ENCODE measurements at places on chromosomes 7 and 10. TPM values are rescaled to one million over a fixed set of nuclear protein-coding genes. Genes with fewer than 3 reads are reported as not detected.

ELOVL3 gene
- not detected for total RNA-seq

SLC13A4 gene
- 0.28 TPM for total RNA-seq

CCSER2 gene
- total RNA-seq, result 91.7 TPM

PDE1C gene
- total RNA-seq, result 5.9 TPM

KBTBD2 gene
- 39.7 TPM for total RNA-seq

TM9SF3 gene
- total RNA-seq, result 111 TPM

FAM25A gene
- not detected for total RNA-seq

BAG3 gene
- total RNA-seq, result 36.0 TPM

SFMBT2 gene
- total RNA-seq, result 4.3 TPM

PIP gene
- total RNA-seq, result not detected

GRCh38 chr7:112937651-112938415, 147.6 kb upstream of the TMEM168 start:
- H3K4me1 ChIP-seq, result peaks cover 39% of the 10 kb centered on the region
- DNase-seq, result no peak
- H3K27me3 ChIP-seq, result no peaks in the 10 kb centered on the region
- no peak overlapping the region for H3K27ac ChIP-seq

DNA sequence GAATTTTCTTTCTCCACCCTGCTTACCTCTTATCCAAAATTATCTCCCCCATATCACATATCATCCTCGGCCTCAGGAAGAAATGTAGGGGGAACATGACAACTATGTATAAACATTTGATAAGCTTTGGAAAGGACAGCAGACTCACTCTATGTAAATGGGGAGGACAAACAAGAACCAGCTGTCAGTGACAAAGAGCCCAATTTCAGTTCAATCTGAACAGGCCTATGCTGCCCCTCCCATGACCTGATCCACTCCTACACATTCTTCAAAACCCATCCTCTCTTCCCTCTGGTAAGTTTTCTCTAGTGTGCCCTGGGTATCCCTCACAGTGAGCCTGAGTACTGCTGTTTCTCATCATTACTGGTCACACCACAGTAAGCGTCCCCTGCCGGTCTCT, 20.8 kb downstream of the FZD9 start:
- H3K27ac ChIP-seq, result no peak overlapping the region
- no peaks in the 10 kb centered on the region for H3K4me1 ChIP-seq
- DNase-seq, result no peak
- no peaks in the 10 kb centered on the region for H3K27me3 ChIP-seq

GRCh38 chr10:86439544-86439943, 72.9 kb upstream of the GRID1 start:
- H3K36me3 ChIP-seq, result peaks cover 32% of the 10 kb centered on the region
- no peak overlapping the region for H3K27ac ChIP-seq
- H3K4me3 ChIP-seq, result no peak overlapping the region
- H3K4me1 ChIP-seq, result peaks cover 7% of the 10 kb centered on the region
- DNase-seq, result peak; percentile 91

DNA sequence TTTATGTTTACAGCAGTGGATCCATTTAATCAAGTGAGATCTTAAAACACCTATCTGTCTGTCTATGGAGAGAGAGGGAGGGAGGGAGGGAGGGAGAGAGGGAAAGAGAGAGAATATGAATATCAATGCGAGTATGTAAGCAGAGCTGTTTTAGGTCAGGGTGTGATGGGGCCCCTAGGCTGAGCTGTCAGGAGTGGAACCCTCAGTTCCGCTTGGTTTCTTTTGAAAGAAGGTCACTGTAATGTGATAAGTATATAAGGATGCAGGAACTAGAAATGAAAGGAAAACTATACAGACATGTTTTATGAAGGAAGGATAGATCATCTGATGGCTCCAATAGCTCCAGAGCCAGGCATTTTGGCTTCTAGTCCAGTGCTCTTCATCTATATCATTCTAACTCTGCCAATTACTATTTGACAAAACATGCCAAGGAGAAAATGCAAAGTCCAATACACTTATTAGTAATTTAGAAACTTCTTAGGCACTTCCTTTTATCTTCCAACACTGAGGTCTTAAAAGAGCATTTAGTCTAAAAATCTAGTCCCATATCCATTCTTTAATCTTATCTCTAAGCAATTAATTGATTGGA, 70.3 kb downstream of the NRCAM start:
- H3K27ac ChIP-seq, result no peak overlapping the region
- H3K4me3 ChIP-seq, result no peak overlapping the region
- H3K4me1 ChIP-seq, result no peaks in the 10 kb centered on the region
- DNase-seq, result no peak

GRCh38 chr10:69710008-69710888, 80.2 kb downstream of the FAM241B start:
- no peaks in the 10 kb centered on the region for H3K4me1 ChIP-seq
- H3K36me3 ChIP-seq, result no peaks in the 10 kb centered on the region
- H3K27ac ChIP-seq, result no peak overlapping the region
- no peak for DNase-seq

DNA sequence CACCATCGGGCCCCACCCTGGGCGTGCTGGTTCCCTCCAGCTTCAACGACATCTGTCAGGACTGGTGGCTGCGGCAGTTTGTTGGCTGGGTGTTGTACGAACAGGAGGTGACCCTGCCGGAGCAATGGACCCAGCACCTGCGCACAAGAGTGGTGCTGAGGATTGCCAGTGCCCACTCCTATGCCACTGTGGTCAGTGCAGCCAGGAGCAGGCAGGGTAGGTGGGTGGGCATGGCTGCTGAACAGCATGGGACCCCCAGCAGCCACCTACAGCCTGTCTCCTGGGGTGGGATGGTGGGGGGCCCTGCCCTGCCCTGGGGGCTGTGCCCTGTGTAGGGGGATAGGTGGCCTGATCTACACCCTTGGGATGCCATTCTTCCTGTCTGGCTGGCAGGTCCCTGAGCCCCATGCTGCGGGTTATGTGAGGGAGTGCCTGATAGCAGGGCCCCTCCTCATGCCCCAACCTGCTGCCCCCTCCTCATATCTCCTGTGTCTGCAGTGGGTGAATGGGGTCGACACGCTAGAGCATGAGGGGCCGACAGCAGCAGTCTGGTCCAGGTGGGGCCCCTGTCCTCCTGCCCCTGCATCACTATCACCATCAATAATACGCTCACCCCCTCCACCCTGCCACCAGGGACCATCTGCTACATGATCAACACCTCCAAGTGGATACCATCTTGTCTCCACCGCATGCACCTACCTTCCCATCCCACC, 56.9 kb downstream of the ZNF727 start:
- H3K27me3 ChIP-seq, result no peaks in the 10 kb centered on the region
- no peak overlapping the region for H3K27ac ChIP-seq
- DNase-seq, result peak; percentile 52
- no peaks in the 10 kb centered on the region for H3K36me3 ChIP-seq
- no peak overlapping the region for H3K4me3 ChIP-seq
- no peaks in the 10 kb centered on the region for H3K4me1 ChIP-seq

- no peak overlapping the region for H3K27ac ChIP-seq
- no peaks in the 10 kb centered on the region for H3K27me3 ChIP-seq
- no peaks in the 10 kb centered on the region for H3K4me1 ChIP-seq
Measured at GRCh38 chr10:85666102-85666501, 700.5 kb downstream of the GRID1 start.

DNA sequence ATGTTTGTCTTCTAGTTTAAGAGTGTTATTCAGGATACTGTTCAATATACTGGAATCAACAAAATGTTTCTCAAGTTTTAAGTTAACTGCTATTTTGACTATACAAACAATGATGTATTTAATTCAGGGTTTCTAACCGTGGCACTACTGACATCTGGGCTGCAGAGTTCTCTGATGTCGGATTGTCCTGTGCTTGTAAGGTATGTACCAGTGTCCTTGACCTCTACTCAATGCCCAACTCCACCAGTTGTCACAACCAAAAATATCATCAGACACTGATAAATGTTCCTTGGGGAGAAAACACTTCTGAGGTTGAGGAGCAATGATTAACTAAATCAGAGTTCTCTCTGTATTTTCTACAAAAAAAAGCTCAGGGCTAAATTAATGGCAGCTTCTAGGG, 301.5 kb downstream of the PARD3 start:
- H3K27me3 ChIP-seq, result no peaks in the 10 kb centered on the region
- no peak overlapping the region for H3K27ac ChIP-seq
- H3K4me1 ChIP-seq, result no peaks in the 10 kb centered on the region
- no peak for DNase-seq
- no peaks in the 10 kb centered on the region for H3K36me3 ChIP-seq

GRCh38 chr7:55483046-55483445, 89.3 kb downstream of the VOPP1 start:
- no peak overlapping the region for H3K27ac ChIP-seq
- H3K4me3 ChIP-seq, result no peak overlapping the region
- peaks cover 21% of the 10 kb centered on the region for H3K36me3 ChIP-seq

DNA sequence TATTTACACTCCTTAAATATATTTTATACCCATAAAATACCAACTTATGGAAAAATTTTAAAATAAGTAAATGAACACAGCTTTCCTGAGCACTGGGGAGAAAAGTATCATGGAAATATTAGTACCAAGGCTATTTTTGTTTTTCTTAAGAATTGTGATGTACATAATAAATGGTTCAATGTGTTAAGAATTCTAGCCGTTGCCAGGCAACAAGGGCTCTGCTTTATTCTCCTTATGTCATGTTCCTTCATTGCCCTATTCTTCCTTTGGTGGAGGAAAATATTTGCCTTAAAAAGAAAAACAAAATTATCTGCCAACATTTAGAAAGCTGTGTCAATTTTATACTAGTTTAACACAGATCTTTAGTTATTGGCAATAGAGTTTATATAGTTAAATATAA, 2.6 kb upstream of the ZPBP start:
- H3K4me3 ChIP-seq, result no peak overlapping the region
- no peak for DNase-seq
- H3K4me1 ChIP-seq, result peaks cover 7% of the 10 kb centered on the region
- H3K27me3 ChIP-seq, result peaks cover 4% of the 10 kb centered on the region

DNA sequence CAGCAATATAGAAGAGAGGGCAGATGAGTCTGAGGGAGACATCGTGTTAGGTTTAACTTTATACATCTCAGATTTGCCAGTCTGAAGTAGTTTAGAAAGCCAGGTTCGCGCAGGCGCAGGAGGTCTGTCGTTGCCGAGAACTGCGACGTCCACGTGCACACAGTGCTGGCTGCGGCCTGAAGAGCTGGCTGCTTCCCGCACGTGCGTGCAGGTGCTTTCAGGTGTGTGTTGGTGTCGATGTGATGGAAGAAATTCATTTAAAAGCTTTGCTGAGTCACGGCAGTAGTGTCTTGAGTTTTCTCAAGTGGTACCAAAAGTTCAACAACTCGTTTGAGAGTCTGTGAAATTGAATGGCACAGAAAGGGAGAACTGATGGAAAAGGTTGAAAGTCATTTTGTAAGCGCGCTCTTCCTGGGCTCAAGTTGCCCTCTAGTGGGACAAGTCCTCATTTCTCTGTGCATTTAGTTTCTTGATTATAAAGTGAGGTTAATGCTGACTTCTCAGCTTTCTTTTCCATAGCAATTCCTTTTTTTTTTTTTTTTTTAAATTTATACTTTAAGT, 18.6 kb downstream of the WDR37 start:
- H3K4me3 ChIP-seq, result no peak overlapping the region
- no peak overlapping the region for H3K27ac ChIP-seq
- peaks cover 61% of the 10 kb centered on the region for H3K36me3 ChIP-seq
- H3K27me3 ChIP-seq, result no peaks in the 10 kb centered on the region
- H3K4me1 ChIP-seq, result no peaks in the 10 kb centered on the region

DNA sequence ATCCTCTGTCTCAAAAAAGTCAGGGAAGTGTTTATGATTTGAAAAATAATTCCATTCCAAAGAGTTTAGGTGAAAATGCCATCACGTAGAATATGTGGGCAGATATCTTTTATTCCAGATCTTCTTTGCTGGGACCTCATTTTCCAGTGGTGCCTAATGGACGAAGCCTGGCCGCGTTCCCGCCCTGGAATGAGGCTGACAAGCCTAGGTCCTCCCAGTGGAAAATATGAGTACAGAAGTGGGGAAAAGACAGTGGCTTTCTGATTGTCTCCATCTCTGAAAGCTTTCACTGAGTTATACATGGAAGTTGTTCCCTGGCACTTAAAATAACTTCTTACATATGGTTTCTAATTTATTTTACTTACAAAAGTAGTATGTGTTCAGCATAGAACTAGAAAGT, 139.4 kb downstream of the TACC2 start:
- H3K4me3 ChIP-seq, result peak overlapping the region; percentile 18
- peak; percentile 94 for DNase-seq
- peak overlapping the region; percentile 93 for H3K27ac ChIP-seq
- H3K4me1 ChIP-seq, result peaks cover 68% of the 10 kb centered on the region

- no peak overlapping the region for H3K27ac ChIP-seq
- H3K4me1 ChIP-seq, result no peaks in the 10 kb centered on the region
- H3K4me3 ChIP-seq, result no peak overlapping the region
- H3K27me3 ChIP-seq, result peaks cover 11% of the 10 kb centered on the region
- H3K36me3 ChIP-seq, result no peaks in the 10 kb centered on the region
- no peak for DNase-seq
Measured at GRCh38 chr7:128122576-128123290, 91.5 kb upstream of the LRRC4 start.

DNA sequence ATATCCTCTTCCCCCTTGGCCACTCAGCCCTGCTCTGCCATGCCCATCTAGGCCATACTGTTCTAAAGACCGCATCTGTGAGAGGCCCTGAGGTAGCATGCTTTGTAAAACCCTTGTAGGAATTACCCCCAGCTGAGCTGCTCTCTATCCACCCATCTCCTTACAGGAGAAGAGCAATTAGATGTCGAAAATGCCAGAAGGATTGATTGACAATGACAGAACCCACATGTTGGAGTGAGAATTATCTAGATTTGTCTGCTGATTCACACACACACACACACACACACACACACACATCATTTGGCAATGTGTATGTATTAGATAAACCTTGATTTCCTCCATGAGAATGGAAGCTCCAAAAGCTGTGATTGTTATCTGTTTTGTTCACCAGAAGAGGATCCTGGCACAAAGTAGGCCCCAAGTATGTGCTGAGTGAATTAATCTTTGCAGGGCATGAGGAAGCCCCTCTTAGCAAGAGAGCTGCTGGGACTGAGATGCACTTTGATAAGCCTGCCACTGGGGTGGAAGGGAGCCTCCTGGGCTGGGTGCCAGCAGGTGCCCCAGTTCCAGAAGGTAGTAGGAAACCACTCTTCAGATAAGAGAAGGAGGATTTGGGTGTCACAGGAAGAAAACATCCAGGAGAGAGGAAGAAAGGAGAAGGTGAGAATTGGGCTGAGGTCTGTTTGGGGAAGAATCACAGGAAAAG, 187.5 kb upstream of the ADO start:
- no peak overlapping the region for H3K4me3 ChIP-seq
- no peak overlapping the region for H3K27ac ChIP-seq
- no peak for DNase-seq
- H3K4me1 ChIP-seq, result no peaks in the 10 kb centered on the region
- H3K27me3 ChIP-seq, result no peaks in the 10 kb centered on the region

DNA sequence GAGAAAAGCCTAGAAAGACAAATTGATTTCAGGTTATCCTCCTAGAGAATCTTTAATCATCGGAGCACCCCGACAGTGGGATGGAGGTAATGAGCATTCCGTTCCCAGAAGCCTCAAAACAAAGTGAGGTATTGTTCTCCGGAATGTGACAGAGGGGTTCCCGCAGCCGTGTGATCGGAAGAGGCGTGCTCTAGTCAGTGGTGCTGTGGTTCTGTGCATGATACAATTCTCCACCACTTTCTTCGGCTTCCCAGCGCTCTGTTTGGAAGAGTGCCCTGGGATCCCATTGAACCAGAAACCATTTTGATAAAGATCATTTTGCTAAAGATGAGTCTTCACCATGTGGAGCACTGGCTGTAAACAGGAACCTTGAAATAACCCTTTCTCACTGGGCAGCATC, 434.6 kb downstream of the PAXIP1 start:
- no peaks in the 10 kb centered on the region for H3K27me3 ChIP-seq
- no peaks in the 10 kb centered on the region for H3K4me1 ChIP-seq
- no peaks in the 10 kb centered on the region for H3K36me3 ChIP-seq
- H3K4me3 ChIP-seq, result no peak overlapping the region

- H3K27me3 ChIP-seq, result no peaks in the 10 kb centered on the region
- H3K36me3 ChIP-seq, result no peaks in the 10 kb centered on the region
Measured at GRCh38 chr7:148941598-148942275, 57.6 kb upstream of the EZH2 start.

All from sigmoid colon (tissue), 7 donors.